HFF-Myc (cell line): ENCODE measurements at places on chromosomes 5 and 9.
A peak's percentile ranks its signal among the peaks of the same experiment; 100 is the strongest.

DNA sequence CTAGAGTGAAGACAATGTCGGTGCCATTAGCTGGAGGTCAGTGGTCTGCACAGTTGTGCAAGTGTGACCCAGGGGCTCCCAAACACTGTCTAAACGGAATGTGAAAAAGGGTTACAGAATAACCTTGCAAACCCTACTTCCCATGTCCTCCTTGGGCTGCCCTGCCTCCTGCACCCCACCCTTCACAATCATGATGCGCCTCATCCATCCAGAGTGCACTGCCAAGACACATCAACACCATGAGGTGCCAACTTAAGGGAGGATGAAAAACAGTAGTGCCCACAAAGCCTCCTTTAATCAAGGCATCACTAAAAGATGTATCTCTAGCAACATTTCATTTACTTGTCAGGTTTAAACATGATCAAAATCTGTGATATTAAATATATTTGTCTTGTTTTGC, 87.1 kb downstream of the SETX start:
- DNase-seq, result no peak

DNA sequence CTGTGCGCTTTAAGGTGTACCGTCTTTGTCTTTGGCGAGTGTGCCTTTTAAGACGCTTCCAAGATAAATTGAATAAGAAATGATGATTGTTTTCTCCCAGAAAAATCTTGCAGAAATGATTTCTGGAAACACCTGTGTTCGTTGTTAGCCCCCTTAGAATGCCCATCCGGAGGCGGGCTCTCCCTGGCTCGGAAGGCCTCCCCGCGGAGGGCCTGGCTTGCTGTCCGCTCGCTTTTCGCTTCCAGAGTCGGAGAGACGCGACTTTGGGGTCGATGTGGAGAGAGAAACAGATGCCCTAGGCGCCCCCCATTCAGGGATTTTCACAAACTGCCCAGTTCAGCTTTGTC, 23.9 kb downstream of the LECT2 start:
- no peak for DNase-seq

- DNase-seq, result no peak
These were observed 204.2 kb upstream of the KLF4 start for GRCh38 chr9:107693625-107694326.

- DNase-seq, result no peak
These were observed 126.1 kb upstream of the IFNE start for GRCh38 chr9:21608200-21608599.

GRCh38 chr5:134053314-134053839, 48.6 kb upstream of the VDAC1 start:
- DNase-seq, result no peak

DNA sequence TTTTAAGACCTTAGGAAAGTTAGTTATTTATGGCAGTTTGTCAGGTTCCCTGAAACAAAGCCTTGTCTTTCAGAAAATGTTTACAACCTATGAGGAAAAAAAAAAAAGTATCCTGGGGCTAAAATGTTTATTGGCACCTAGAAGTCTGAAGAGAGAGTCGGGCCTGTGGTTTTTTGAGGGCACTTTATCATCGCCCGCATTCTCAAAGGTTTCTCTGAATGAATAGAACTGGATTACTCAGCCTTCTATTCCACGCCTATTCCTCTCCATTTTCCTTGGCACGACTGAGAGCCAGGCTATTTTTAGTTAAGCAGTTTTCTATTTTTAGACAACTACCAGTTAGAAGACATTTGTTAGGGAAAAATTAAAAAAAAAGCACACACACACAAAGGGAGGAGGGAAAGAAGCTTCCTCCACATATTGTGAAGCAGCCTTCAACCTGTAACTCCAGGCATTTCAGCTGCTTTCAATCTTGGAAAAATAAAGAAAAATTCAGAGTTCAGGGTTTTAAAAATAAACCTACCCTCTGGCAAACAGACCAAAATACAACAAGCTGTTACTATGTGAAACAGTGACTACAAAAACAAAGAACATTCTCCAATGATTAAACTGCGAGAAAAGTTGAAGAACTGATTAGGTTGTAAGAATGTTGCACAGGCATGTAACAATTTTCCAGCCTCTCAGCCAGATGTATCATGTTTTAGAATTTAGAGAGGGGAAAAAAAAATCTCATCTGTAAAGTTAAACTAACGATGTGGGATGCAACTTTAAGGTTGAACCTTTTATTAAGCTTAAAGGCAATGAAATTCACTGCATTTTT, 97.0 kb downstream of the MEF2C start:
- DNase-seq, result peak; percentile 65

- DNase-seq, result no peak
These were observed 63.3 kb upstream of the ZFAND5 start for GRCh38 chr9:72428329-72428728.

GRCh38 chr5:68424799-68425537, 209.4 kb downstream of the PIK3R1 start:
- DNase-seq, result peak; percentile 32

- DNase-seq, result no peak
These were observed 65.1 kb downstream of the PLPPR1 start for GRCh38 chr9:101093620-101094019.

DNA sequence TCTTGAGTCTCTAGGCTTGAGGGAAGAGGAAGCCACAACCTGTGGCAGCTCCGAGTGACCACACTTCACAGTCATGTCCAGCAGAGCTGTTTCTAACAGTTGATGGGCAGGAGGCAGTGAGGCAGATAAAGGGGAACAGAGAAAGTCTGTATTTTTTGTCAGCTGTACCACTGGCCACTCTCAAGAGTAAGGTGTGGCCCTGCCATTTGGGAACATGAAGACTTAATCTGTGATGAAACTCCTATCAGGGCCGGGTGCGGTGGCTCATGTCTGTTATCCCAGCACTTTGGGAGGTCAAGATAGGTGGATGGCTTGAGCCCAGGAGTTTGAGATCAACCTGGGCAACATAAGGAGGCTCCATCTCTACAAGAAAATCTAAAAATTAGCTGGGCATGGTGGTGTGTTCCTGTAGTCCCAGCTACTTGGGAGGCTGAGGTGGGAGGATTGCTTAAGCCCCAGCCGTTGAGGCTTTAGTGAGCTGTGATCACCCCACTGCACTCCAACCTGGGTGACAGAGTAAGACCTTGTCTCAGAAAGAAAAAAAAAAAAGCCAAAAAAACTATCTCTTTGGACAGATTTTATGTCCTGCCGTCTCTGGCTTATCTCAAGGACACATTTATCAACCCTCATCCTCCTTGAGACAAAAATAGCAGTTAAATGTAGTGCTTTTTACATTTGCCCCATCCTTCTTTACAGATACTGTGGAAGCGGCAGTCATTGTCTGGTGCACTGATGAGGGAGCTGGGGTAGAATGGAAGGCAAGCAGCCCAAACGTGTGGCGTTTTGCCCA, 11.9 kb upstream of the COL15A1 start:
- DNase-seq, result no peak

DNA sequence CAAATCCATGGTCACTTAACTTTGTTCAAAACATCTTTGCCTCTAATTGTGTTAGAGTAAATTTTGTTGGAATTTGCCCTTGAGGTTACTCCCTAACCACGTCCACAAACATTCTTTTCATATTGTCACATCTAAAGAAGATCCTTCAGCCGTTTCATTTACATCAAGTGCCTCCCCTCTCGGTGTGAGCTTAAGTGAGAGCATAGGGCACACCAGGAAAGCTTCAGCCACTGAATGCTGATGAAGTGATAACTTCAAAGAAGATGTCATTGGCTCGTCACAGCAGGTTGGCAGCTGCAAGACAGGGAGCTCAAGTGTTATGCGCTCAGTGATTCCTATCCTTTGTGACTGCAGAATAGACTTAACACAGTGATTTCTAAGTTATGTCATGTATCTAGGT, 49.6 kb upstream of the ADAMTS19 start:
- no peak for DNase-seq

- DNase-seq, result no peak
These were observed 352.5 kb upstream of the C9orf72 start for GRCh38 chr9:27925815-27926214.

DNA sequence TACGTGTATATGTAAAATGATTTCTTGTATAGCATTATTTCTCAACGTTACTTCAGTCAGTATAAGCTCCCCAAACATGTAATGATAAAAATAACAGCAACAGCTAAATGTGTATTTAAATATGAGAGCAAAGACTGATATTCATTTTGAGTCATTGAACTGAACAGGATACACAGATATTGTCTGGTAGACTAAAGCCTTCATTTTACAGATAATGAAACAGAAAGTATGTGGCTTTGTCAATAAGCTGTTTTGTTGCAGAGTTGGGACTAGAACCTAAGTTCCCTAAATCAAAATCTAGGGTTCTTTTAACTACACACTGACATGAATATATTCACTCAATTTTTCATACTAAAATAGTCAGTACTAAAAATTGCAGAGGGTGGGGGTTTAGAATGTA, 80.4 kb upstream of the MARCHF11 start:
- DNase-seq, result no peak

DNA sequence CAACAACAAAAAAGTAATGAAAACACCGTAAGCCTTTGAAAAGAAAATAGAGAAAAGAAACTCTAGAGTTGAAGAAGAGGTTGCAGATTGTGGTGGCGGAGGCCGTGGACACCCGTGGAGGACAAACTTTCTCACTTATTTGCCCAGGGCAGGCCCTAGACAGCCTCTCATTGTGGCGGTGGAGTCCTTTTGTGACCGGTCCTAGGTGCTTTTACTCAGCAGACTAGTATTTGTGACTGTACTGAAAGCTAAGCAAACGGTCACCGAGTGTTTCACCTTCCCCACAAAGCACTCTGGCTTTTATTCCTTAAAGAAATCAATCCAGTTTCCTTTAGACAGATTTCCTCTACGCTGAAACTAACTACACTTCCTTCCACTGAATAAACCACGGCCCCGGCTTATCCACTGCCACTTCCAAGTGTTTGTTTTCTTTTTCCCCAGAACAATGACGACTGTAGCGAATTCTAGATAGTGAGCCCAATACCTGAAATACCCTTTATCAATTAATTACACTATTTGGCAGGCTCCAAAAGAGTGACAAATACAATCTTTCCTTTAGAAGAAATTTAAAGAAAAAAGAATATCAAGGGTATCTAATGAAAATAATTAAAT, 210.2 kb upstream of the TARS1 start:
- DNase-seq, result no peak

GRCh38 chr9:18237776-18238175, 236.2 kb upstream of the ADAMTSL1 start:
- no peak for DNase-seq
